ENCODE measurements at places on chromosomes 7 and 10.

DNA sequence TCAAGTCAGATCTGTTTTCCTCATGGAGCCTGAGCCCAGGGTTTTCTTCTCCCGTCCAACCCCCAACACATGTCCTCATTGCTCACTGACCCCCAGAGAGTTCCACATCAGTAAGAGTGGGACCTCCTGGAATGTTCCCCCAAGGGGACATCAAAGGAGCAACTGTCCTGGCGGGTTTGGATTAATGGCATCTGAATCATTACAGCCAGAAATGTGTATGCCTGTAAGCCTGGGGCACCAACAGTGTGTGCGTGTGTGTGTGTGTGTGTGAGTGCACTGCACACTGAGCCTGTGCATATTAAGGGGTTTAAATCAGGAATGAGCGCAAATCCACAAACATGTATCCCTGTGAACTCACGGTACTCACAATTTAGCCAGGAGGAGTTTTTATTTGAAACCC lies 222.3 kb downstream of the PLXNA4 start:
- no peak for DNase-seq

- DNase-seq: no peak
Measured at GRCh38 chr10:123428391-123428790, 237.8 kb upstream of the GPR26 start.

- DNase-seq: peak; percentile 58
Measured at GRCh38 chr7:4791738-4792536, 16.5 kb downstream of the AP5Z1 start.

DNA sequence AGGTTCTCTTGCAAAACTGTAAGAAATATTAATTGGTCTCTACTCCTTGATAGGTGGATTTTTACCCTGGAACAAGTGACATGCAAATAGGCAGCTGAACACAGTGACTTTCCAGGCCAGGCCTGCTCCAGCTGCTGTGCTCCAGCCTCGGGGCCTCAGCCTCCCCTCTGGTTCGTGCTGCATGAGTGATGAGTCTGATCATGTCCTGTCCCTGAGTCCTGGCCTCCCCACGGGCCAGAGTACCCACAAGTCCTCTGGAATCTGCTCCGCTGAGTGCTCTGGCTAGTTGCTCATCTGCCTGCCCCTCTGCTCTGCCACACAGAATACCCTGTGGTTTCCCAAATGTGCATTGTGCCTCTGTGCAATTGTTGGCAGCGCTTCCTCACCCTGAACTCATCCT lies 80.1 kb upstream of the PDZD8 start:
- no peak for DNase-seq

GRCh38 chr10:128000471-128001362 lies 93.8 kb downstream of the PTPRE start:
- no peak for DNase-seq

DNA sequence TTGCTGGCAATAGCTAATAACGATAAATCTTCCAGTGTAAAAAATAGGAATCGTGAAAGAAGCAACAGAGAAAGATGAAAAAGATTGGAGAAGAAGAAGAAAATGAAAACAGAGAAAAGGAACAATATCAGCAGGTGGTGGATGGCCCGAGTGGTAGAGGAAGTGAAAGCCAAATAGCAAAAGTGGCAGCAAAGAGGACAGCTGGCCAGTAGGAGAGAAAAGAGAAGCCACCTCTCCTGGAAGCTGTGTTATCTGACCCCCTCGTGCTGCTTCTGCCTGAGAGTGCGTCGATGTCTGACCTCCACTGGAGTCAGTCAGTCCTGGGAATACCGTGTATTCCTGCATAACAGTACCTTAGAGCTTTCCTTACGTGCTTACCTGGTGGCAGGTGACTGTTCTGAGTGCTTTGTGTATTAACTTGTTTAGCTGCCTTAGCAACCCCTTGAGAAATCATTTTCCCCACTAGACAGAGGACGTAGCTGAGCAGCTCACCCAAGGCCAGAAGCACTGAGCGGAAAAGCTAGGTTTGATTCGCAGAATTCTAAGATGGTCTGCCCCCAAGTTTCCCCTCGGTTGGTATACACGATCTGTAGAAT lies 88.3 kb downstream of the CHN2 start:
- no peak for DNase-seq

GRCh38 chr10:19979628-19980027 lies 163.4 kb downstream of the PLXDC2 start:
- DNase-seq: no peak

DNA sequence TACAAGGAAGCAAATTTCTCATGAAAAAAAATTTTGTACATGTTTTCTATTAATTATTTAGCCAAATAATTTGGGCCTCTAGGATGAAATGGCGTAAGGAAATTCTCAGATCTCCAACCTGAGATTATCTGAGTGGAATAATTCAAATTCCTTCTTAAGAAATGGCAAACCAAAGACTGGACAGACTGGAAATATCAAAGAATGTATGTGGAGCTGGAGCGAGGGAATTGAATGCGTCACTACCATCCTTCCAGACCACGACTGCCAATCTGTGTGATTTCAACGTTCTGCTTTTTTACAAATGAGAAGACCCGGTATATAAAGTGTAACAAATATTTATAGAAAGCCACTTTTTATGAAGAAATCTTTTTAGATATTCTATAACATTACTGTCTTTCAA lies 12.4 kb upstream of the BLNK start:
- no peak for DNase-seq

GRCh38 chr7:130515315-130516040 lies 23.6 kb downstream of the MEST start:
- DNase-seq: no peak

DNA sequence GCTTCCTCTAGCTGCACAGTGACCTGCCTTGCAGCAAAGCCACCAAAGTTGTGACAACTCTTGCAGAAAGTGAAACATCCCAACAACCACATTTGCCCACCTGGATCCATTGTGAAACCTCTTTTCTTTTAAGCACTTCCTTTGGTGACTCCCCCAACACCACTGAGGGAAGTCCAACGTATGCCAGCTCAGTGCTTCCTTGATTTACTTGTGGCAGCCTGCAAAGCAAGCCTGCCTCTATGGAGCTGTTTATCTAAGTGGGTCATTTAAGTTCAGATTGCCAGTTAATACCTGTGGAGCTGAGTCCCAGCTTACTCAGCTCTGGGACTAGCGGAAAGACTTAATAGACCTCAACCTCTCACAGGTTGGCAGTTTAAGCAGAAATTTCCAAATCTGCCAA lies 230.8 kb upstream of the GHITM start:
- DNase-seq: no peak

- DNase-seq: no peak
Measured at GRCh38 chr10:130368761-130369560, 232.8 kb downstream of the GLRX3 start.

DNA sequence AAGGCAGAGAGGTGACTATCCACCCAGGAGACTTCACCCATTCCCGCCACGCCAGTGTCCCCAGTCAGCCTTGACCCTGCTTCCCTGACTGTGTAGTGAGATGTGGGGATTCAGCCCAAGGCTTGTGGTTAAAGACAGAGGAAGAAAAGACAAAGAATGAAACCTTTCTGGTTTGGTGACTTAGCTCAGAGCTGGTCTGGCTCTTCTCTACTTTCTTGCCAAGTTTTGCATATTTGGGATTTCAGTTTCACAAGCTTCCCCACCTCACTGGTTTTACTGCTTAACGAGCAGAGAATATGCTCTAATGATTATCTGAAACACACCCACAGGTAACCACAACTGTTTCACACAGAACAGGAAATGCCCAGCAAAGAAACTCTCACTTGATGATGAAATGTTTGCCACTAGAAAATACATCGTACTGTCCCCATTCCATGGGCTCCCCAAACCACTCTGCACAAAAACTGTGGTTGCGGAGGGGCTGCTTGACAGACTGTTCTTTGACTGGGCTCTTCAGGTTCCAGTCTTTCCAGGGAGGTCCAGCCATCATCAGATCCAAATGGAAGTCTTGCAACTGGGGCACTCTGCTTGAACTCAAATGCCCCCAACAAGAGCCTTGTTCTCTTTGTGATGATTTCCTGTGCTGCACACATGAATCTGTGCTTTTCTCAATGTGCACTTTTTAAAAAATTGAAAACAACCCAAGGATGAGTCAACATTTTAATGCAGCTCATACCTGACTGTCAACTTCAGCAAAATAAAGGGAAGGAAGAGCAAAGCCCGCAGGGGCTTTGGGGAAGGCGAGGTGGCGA lies 95.5 kb downstream of the CTBP2 start:
- peak; percentile 93 for DNase-seq
